AG09309 (cell line): ENCODE measurements at places on chromosomes 3 and 15.

DNA sequence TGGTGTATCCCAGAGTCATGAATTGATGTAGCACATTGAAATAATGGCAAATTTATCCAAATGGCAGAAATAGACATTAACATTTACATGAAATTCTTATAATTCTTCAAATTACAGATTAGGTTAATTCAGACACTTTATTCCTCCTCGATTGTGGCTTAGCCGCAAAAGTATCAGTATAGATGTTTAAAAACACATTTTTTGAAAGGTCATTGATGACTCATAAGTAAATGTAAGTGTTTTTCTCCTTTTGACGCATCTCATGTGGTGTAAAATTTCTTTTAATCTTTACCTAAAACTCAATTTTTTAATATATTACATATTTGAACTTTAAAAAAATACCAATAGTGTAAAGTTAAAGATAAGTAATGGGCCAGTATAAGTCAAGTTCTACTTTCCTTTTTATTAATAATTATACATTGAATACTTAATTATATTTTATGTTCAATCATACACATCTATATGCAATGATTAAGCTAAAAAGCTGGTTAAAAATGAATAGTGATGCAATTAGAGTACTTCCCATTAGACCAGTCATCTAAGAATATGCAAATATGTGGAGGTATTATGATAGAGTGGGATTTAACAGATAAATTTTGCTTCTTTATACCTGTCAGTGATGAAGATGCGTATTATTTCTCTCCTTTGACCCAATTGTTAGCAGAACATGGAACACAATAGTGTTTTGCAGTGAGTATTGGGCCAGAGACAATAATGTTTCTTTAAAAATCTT is 678.1 kb upstream of the DPPA4 start:
- no peak for DNase-seq

DNA sequence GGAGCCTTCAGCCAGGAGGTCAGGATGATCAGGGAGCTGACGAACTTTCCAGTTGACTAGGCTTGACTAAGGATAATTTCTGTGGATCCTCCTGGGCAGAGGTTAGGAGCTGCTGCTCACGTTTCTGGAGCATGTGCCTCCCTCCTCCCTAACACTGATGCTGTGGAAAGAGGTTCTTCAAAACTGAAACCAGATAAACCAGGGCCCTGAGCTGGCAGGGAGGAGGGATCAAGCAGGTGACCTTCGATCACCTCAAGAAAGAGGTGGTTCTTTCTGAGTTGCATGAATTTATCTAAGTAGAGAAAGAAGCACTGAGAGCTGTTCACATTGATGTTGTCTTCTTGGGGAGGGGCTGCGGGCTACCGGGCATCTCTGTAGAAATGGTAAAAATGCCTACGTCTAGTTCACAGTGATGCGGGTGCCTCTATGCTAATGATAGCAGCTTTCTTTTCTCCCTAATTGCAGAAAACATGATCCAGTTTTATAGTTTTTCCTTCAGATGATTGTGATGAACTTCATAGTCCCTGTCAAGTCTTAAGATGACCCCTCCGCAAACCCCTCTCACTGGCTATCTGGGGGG is 332.7 kb upstream of the LRRFIP2 start:
- DNase-seq = no peak

DNA sequence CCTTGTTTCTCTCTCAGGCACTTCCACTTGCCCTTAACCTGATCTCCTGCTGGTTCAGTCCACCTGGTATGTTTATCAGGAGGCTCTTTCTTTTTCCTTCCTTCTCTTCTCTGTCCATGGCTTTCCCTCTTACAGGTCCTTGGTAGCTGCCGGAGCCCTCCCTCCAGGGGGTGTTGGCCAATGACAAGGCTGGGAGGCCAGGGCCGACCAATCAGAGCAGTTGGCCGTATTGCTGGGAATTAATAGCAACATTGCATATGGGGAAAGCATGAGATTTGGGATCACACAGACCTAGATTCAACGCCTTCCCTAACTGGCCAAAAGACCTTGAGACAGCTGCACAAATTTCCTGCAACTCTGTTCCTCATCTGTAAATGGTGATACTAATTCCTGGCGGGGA is 62.4 kb downstream of the CEMIP start:
- DNase-seq = no peak

DNA sequence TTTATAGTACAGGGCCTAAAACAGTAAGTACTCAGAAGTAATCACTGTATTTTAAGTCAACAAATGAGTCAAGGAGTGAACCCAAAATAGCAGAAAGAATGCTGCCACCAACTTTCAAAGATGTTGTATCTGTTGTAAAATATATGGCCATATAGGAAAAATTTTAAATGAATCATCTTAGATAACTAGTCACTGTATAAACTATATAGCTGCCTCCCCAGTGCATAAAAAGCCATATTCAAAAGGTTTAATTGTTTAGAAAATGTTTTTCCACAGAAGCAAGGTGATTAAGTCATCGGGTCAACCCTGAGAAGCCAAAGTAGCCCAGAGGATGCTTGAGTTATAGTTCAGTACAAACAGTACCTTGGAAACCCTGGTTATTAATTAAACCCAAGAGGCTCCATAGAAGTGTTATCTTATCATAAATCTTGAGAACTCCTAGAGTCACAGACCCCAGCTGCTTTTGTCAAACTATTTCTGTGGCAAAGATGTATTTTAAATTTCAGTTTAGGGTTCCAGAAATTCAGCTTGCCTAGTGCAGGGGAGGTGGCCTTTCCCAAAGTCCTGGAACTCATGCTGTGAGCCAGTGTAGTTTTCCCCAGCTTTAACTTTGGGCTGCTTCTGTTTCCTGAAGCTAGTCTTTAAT is 39.2 kb downstream of the MBNL1 start:
- DNase-seq = no peak

- no peak for DNase-seq
These were observed 28.4 kb downstream of the TTC14 start for GRCh38 chr3:180630371-180630770.

DNA sequence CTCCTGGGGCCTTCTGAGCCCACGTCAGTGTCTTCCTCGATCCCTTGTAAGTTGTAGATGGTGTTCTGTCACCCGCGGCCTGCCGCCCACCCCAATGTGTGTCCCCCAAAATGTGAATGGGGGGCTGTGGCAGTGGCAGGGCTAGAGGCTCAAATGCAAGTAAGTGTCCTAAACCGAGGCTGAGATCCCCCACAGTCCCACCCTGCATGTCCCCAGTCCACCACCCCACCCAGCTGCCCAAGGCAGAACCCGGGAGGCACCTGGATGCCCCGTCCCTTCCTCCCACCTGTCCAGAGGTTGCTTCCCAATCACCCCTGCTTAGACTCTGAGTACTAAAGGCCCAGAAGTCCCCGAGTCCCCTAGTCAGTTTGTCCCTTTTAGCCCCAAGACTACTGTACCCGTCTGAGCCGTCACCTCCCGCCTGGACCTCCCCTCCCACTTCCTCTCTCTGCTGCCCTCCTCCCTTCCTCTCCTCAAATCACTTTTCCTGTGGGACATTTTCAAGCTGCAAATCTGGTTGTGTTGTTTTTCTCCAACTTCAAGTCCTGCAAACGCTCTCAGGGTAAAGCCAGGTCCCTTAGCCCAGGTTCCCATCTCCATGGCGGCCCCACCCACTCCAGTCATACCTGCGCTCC is 11.8 kb upstream of the PLXND1 start:
- DNase-seq = no peak

DNA sequence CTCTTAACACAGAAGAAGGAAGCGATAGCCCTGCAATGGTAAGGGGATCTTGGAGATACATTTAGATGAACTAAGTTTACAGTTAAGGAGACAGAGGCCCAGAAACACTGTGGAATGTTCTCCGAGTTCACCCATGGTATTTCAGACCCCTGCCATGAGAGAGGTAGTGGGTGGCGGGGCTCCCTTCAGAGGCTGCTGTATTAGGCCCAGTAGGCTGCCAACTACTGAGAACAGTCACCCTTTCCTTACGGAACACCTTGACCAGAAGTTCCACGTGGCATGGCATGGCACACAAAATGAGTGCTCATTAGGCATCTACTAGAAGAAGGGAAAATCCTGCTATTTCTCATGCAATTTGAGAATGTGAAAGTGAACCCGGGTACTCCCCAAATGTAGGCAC is 195.4 kb downstream of the TNIK start:
- no peak for DNase-seq

DNA sequence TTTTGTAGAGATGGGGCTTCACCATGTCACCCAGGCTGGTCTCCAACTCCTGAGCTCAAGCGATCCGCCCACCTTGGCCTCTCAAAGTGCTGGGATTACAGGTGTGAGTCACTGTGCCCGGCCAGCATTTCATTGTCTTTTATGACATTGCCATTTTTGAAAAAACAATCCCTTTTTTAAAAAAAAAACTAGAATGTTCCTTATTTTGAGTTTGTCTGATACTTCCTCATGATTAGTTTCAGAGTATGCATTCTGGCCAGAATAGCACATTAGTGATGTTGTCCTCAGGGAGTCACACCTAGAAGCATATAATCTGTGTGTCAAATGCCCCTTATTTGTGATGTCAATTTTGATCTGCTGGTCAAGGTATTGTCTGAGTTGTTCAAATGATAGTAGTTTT is 21.2 kb upstream of the NMD3 start:
- no peak for DNase-seq

GRCh38 chr3:119219069-119219468 is 21.6 kb downstream of the B4GALT4 start:
- no peak for DNase-seq

DNA sequence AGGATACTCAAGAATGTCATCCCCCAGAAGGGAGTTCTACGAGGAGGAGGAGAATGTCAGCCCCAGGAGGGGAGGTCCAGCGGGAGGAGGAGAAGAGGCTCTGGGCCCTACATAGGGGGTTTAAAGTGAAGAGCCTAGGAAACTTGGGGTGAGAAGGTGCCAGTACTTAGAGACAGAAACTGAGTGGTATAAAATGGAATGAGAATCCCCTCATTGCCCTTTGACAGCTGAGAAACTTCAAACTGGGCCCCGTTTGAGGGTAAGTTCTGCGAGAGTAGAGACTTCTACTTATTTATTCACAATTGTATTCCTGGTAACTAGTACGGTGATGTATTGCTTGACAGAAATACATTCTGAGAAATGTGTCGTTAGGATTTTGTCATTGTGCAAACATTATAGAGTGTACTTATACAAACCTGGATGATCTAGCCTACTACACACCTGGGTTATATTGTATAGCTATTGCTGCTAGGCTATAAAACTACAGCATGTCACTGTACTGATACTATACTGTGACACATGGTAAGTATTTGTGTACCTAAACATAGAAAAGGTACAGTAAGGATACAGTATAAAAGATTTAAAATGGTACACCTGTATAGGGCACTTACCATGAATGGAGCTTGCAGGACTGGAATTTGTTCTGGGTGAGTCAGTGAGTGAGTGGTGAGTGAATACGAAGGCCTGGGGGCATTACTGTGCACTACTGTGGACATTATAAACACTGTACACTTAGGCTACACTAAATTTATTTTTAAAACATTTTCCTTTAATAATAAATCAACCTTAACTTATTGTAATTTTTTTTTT is 62.0 kb downstream of the TSC22D2 start:
- DNase-seq = no peak
